GM12878 (cell line): ENCODE measurements at places on chromosomes 3 and 15.

GRCh38 chr15:69159805-69160140, 662 bp upstream of the GLCE start:
- no peak for DNase-seq

- DNase-seq, result no peak
Measured at GRCh38 chr15:99126930-99127329, 22.1 kb downstream of the SYNM start.

GRCh38 chr3:119161240-119161639, 12.2 kb upstream of the UPK1B start:
- no peak for DNase-seq

- no peak for DNase-seq
Measured at GRCh38 chr3:40173227-40173721, 136.2 kb upstream of the EIF1B start.

DNA sequence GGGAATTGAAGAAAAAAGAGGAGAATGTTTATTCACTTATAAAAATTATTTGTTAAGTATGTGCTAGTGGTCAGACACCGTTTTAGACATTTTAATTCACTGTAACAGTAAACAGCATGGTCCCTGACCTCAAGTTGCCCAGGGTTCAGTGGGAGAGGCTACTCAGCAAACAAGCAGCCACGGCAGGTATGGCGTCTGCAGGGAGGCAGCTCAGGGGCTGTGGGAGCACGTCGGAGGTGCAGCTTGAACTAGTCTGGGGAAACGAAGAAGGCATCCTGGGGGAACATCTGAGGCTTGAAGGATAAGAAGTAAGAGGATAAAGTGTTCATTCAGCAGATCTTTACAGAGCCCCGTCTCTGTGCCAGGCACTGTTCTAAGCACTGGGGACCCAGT, 66.0 kb downstream of the CRTC3 start:
- DNase-seq, result no peak

- DNase-seq, result no peak
Measured at GRCh38 chr3:151580591-151580990, 119.7 kb upstream of the IGSF10 start.

DNA sequence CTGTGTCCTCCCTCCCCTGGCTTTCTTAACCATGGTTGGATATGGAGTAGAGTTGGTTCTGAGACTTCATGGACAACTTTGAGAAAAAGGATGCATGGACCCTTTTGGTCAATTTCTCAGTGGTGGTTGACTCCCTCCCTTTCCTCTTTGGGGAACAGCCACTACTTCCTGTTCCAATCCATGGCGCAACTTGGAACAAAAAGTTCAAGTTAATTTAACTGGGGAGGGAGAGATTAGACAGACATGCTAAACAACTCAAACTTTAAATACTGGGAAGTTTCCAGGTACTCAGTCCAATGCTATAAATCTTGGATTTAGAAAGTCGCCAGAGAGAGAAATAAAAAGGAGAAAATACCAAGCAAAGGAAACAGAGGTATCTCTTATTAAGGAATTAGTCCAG, 202.2 kb downstream of the PDZRN3 start:
- no peak for DNase-seq

DNA sequence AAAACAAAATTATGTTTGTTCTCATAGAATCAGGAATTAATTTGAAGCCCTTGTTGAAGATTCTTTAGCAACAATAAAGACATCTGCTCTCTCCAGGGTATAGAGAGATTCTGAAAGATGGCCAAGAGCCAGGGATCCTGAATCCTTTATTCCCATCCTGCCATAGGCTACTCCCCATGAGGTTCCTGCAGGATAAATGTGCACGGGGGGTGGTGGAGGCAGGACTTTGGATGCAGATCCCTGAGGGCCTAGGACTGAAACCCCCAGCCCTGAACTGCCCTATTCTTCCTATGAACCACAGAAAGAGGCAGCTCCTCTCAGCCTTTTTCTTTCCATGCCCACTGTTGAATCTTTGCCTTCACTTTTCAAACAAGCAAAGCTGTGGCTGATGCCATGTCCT, 17.1 kb downstream of the TMEM108 start:
- DNase-seq, result no peak

DNA sequence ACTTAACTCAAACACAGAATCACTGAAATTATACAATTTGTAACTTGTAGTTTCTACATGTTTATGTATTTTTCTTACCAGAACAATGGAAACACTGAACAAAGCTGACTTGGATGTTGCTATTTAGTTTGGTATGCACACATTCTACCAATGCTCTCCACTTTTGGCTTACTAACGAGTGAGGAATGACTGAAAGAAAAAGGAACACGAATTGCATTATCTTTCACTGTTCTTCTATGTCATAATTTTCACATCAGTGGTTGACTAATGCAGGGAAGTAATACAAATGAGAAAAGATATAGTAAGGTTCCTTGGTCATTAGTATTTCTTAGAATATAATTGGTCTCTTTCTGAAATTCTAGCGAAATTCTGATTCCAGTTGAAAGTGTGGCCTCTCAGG, 9.8 kb upstream of the CNTN3 start:
- no peak for DNase-seq

GRCh38 chr3:147410116-147410525, 956 bp downstream of the ZIC1 start:
- DNase-seq, result no peak

- DNase-seq, result no peak
Measured at GRCh38 chr15:60392986-60393790, 4.6 kb downstream of the ANXA2 start.

DNA sequence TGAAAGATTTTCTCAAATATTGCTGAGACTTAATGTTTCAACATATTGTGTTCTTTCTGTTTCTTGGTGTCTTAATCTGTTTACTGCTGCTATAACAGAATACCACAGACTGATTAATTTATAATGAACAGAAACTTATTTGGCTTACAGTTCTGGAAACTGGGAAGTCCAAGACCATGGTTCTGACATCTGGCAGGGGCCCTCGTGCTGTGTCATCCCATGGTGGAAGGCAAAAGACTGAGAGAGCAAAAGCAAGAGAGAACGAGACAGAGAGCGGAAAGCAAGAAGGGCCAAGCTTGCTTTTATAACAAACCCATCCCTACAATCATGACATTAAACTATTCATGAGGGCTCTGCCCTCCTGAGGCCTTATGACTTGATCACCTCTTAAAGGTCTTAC, 88.7 kb downstream of the ARNT2 start:
- DNase-seq, result no peak

DNA sequence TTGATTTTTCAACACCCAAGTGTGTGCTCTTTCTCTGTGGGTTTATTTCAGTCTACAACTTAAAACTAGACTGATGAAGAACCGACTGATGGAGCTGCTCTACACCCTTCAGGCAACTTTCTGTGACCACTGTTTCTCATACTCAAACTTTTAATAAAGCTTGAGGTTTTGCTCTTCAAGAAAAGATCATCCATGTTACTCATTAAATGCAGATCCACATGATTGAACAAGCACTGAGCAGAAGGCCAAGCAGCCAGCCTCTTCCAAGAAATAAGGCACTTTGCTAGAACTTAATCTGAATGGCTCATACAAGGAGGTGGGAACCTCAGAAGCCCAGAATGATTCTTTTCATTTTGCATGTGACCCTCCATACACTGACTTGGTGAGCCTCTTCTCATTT, 8.7 kb downstream of the SLC27A2 start:
- no peak for DNase-seq

GRCh38 chr3:122773944-122774509, 19.6 kb downstream of the HSPBAP1 start:
- peak; percentile 38 for DNase-seq

GRCh38 chr3:173730391-173730790, 332.8 kb downstream of the NLGN1 start:
- no peak for DNase-seq

- no peak for DNase-seq
Measured at GRCh38 chr3:23810343-23811184, 4.8 kb downstream of the UBE2E1 start.

DNA sequence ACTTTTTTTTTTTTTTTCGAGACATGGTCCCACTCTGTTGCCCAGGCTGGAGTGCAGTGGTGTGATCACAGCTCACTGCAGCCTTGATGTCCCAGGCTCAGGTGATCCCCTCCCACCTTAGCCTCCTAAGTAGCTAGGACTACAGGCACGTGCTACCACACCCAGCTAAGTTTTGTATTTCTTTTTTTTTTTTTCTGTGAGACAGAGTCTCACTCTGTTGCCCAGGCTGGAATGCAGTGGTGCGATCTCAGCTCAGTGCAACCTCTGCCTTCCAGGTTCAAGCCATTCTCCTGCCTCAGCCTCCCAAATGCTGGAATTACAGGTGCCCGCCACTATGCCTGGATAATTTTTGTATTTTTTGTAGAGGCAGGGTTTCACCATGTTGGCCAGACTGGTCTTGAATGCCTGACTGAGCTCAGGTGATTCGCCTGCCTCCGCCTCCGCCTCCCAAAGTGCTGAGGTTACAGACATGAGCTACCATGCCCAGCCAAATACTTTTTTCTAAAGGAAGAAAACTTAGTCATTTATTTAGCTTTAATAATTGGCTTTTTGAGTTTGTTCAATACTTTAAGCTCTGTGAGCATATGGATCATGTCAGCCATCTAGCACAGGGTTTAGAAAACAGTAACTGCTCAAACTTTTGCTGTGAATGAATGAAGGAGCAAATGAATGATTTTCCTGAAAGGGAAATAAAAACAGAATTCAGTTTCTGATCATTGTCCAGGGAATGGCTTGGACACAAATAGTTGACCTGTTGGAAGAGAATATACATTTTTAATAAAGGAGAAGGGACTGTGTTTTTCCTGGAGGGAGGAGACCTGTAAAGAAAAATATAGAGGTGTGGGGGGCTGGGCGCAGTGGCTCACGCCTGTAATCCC, 26.0 kb downstream of the UBE2E1 start:
- DNase-seq, result no peak

DNA sequence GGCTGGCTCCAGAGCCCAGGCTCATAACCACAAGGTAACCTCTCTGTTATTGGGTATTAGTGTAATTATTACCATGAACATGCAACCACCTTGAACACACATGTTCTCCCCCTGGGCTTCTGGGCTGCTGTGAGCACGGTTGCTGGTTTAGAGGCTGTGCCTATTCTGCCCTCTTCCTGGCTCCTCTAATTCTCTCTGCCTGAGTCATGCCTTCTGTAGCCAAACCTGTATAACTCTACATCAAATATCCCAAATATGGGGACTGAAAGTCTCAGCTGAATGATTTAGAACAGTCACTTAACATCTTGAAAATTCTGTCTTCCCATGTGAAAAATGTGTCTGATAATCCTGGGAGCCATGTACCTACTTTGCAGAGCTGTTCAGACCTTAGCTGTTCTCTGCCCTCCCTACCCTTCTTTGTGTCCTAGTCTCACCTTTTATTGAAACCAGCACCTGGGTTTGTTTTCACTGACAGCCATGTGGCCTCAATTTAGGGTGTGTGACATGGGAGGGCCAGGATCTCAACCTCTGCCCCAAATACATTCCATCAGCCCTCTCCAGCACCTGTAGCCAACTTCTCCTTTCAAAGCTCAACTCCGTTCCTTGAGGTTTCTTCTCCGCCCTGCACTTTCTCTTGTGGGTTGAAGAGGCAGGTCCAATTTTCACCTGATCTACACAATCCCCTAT, 60.7 kb downstream of the PDZRN3 start:
- DNase-seq, result no peak

DNA sequence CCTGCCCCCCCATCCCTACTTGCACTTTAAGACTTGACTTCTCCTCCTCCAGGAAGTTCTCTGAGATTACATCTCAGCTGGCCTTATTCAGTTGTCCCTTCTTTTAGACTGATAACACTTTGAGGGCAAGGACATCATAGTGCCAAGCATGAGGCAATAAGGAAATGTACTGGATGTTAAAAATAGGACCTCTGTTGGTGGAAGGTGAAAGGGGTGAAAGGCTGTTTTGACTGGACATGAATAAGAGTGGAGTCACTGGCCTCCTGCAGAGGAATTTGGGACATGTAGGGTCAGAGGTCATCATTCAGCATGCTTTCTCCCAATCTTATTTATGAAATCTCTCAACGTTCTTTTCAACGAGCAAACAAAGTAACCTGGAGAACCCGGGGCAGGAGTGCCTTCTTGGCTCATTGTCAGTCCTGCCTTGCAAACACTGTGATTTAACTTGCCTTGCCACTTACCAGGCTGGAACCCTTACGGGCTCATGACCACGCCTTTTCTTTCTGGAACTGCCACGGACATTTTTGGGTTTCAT, 38.6 kb downstream of the TRIM71 start:
- DNase-seq, result no peak

- DNase-seq, result peak; percentile 44
Measured at GRCh38 chr3:192128922-192129321, 598.4 kb downstream of the FGF12 start.

- DNase-seq, result no peak
Measured at GRCh38 chr15:96627031-96627568, 296.6 kb downstream of the NR2F2 start.

DNA sequence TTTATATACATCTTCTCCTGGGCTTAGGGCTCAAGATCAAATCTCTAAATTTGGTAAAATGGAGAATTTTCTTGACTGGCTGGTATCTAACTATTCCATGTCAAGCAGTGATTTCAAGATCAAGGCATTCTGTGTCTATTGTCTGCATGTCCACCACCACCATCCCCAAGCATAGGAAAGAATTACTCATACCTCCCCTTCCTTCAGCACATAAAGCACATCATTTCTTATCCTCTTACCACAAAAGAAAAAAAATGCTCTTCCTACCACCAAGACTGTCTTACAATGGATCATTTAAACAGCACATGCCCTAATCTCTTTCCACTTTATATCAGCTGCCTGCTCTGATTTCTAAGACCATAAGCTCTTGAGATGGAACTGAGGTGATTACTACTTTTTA, 470.5 kb upstream of the THBS1 start:
- DNase-seq, result no peak

DNA sequence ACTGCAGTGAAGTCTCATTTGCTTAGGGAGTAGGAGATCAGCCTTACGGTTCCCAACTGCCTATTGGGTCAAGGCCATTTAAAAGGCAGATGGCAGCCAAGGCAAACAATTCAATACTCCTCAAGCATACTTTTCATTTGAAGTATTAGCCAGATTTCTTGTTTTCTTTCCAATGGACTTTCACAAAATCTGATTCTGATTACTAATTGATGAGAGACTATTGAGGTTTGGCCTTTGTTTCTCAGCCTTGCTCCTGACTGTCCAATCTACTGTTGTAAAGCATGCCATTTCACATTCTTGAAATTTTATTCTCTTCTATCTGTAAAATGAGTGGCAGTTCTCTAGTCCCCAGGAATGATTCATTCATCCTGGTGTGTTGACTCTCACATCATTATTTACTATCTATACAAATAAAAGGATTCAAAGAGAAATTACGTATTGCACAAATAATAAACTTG, 166.2 kb upstream of the TGFBR2 start:
- no peak for DNase-seq
